ENCODE measurements at places on chromosomes 5 and 9.

DNA sequence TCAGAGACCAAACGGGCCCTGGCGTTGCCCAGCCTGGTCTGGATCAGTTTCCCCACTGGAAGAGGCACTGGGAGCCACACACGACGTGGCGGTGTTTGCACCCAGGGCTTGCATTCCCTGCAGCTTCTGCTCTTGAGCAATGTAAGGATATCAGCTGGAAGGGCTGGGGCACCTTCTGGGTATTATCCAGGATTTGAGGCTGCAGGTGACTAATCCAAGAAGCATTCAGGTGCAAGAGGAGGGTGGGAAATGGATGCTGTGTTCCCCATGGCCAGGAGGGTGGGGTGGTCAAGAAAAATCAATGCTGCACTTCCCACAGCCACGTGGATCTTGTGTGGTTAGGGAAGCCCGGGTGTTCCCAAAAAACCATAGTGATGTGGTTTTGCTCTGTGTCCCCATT lies 430.9 kb downstream of the IRX2 start:
- no peak for DNase-seq

- no peak for DNase-seq
These were observed 75.4 kb upstream of the IL7R start for GRCh38 chr5:35781181-35781790.

DNA sequence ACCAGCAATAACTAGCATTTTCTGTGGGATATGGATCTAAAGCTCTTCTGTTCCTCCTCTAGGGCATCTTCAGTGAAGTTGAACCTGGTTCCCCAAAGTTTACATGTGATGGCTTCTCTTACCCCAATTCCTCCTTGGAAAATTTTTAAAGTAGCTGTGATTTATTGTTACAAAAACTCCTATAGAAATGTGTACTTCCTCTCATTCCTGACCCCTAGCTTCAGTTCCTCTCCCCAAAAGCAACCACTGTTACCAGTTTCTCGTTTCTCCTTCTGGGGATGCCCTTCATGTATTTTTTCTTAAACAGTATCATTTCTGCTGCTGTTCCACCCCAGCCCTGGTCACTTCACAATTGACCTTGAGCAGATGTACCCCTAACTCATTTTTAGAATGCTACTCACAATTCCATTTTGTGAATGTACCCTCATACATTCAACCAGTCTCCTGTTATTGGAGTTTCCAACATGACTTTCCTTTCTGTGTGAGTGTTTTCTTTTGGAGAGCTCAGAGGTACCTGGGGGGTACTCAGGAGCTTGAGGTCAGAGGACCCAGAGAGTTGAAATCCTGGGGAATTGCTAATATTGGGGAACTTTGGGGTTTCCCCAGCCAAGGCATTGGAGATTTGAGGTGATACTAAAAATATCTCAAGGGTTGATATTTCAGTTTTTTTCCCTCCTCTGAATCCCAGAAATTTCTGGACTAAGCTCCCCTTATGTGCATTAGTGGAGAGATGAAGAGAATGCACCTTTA lies 18.6 kb upstream of the GLRX start:
- DNase-seq, result no peak

DNA sequence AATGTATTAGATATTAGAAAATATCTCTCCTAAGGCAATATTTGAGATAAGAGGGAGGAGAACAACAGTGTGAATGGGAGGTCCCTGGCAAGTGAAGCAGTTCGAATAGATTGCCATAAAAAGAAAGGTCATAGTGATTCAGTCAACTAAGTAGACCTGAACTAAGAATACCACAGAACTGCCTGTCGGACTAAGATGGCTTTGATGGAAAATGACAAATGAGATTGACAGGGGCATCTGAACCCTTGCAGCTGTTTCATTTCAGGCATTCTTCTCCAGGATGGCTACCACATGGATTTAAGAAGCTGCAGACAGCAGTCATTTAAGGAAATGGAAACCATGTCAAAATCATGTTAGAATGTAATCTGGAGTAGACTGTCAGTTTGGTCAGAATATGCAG lies 308.4 kb upstream of the MEF2C start:
- DNase-seq, result no peak

DNA sequence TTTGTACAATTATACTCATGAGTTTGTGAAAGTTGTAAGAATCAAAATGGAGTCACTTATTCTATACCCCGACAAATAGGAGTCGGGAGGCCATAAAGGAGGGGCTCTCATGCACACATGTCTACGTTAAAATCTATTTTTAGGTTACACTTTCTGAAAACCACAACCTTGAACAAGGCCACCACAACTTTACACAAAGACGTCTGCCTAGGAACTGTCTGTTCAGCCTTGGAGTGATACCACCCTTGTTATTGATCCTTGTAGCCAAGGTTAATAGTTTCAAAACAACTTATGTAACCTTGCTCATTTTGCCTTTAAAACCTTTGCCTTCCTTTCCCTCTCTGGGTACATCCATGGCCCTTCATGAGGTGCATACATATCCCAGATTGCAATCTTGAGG lies 4.1 kb upstream of the NDFIP1 start:
- peak; percentile 33 for DNase-seq

DNA sequence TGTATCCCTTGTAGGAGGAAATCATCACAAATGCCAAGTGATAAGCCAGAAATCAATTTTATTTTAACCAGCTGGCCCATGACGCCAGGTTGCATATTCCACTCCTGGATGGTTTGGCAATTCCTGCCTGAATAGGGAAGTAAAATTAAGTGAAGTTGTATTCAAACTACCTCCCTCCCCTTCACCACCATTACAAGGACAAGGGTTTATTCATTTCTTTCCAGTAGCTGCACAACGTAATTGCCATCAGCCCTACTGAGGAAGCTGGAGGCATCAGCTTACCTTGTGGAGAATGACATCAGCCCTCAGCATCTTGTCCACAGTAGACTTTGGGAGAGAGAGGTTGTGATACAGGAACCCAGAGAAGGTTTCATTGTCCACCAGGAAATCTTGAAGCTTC lies 66.6 kb downstream of the ABCA1 start:
- peak; percentile 6 for DNase-seq

- no peak for DNase-seq
These were observed 612.9 kb downstream of the DNAH5 start for GRCh38 chr5:13331585-13331984.

- DNase-seq, result no peak
These were observed 357.9 kb upstream of the CCNH start for GRCh38 chr5:87770601-87771121.

DNA sequence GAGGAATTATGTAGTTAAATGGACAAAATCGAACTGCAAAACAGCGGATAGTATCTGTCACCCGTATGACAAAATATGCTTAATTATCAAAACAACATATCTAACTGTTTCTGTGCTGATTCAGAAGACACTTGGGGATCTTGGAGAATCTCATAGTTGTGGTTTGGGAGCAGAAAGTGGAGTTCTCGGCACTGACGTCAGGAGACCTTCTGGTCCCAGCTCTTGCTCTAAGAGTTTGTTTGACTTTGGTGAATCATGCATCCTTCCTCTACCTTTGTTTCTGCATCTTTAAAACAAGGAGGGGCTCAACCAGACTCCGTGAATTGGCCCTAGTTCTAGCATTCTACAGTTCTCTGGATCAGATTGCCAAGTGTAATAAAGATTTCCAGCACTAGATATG lies 37.0 kb upstream of the TAF1L start:
- DNase-seq, result no peak

- no peak for DNase-seq
These were observed 2.9 kb downstream of the BARX1 start for GRCh38 chr9:93952119-93952783.

DNA sequence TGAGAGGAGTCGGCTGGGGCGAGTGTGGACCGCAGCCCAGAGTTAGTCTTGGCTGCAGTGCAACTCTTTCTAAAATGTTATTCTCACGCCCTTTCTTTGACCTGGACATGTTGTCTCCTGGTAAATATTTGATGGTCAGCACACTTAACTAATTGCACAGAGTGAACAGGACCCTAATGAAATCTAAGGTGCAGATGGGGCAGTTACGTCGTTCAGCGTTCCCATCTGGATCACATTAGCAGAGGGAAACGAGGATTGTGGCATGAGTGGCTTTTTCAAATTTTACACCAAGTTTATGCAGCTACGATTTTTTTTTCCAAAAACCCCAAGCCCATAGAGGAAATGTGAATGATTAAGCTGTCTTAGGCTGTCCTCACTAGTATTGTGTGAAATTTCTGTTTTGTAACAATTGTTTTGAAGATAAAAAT lies 483 bp downstream of the C9orf85 start:
- DNase-seq, result no peak

- no peak for DNase-seq
These were observed 60.4 kb upstream of the CKMT2 start for GRCh38 chr5:81172710-81173109.

DNA sequence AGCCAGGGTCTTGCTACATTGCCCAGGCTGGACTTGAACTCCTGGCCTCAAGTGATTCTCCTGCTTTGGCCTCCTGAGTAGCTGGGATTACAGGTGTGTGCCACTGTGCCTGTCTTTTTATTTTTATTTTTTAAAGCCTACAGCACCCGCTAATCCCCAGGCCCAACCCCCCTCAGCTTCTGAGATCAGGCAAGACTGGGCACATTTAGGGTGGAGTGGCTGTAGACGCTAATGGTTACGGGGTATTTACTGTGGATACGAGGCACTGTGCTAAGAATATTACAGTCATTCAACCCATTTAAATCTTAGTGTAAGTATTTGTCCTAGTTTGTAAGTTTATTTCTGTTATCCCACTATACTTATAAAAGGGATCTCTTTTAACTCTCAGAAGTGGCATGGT lies 175.2 kb downstream of the FANCC start:
- no peak for DNase-seq

- DNase-seq, result peak; percentile 60
These were observed 27.7 kb downstream of the LHX6 start for GRCh38 chr9:122200960-122201595.
